ENCODE measurements at places on chromosomes 12 and 14.

- DNase-seq: no peak
Measured at GRCh38 chr12:43099691-43100163, 452.3 kb downstream of the ADAMTS20 start.

- DNase-seq: no peak
Measured at GRCh38 chr12:1926251-1926657, 7.8 kb upstream of the CACNA2D4 start.

GRCh38 chr14:67539116-67539515, 6.0 kb downstream of the PLEKHH1 start:
- no peak for DNase-seq

GRCh38 chr14:87888136-87888999, 104.6 kb downstream of the GALC start:
- DNase-seq: no peak

DNA sequence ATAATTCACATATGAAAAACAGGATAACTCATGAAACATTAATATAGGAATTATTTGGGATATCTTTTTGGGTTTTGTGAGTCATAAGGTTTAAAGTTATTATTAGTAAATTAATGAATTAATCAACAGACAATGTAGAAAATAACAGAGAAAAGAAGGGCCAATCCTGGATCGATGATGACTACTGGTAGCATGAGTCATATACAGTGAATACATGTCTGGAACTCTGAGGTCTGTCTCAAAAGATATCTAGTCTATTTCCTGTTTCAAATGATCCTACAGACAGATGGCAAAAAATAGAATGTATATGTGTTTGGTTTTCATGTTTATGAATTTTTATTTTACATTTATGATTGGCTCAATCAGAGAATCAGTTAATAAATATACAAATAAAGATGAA, 86.4 kb upstream of the RTL1 start:
- DNase-seq: no peak

DNA sequence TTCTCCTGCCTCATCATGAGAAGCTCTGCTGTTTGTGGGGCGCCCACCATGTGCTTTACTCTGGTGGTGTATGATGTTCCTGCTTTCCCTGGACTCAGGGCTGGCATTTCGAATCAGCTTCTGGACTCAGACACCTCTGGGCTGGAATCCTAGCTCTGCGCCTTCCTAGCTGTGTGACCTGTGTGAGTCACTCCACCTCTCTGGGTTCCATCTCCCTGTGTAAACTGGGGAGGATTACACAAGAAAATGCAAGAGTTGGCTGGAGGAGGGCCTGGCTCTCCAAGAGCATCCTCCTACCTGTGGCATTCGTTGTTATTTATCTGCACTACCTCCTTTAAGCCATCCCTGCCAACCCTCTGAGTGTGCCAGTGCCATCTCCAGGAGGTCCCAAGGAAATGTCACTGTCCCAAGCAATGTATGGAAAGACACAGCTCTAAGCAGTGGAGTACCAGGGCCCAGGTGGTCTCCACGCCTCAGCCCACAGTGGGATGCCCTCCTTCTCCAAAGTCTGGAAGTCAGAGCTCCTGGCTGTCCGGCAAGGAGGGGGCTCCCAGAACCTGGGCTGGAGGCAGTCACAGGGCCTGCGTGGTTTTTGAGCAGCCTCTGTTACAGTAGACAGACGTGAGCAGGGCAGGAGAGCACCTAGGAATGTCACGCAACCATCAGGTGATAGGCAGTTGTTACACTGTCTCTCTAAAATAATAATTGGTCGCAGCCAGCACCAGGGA, 7.3 kb upstream of the TNFAIP2 start:
- no peak for DNase-seq

DNA sequence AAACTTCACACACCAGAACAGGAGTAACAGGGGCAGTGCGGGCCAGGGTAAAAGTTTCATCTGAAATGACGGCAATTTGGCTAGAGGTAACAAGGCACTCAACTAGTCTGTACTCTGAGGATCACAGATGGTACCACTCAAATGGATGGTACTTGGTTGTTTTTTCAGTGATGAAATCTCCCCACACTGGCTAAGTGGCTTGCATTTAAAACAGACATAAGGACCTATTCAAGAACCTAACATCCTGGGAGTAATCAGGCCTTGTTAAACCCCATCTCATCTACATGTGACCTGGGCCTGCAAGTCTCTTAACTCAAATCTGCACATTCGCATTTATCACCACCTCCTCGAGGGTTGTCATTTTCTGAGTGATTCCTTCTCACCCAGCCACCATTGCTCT, 90.8 kb downstream of the PRKAB1 start:
- no peak for DNase-seq

GRCh38 chr12:72105849-72106248, 166.3 kb upstream of the TRHDE start:
- no peak for DNase-seq
